ENCODE measurements at places on chromosomes 2 and 18. TPM values are rescaled to one million over a fixed set of nuclear protein-coding genes. Genes with fewer than 3 reads are reported as not detected.

DNA sequence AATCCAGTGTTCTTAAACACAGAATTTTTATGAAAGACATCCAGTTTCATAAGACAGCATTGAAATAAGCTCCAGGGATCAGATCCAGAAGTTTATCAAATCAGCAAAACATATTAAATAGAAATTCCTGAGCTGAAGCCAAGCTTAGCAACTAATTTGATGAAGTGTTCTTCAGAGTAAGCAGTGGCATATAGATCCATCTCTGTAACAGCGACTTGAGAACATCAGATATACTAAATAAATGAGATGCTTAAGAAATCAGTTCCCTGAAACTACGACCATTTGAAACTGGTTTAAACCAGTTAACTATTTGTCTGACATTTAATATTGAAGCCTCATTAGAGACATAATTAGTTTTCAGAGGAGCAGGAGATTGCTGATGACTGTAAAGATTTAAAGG lies 34.1 kb downstream of the PPP1R1C start:
- no peak for DNase-seq
- no peaks in the 10 kb centered on the region for H3K27me3 ChIP-seq
- no peak overlapping the region for H3K4me3 ChIP-seq
- no peaks in the 10 kb centered on the region for H3K36me3 ChIP-seq

GRCh38 chr18:44855681-44856080 lies 175.0 kb downstream of the SETBP1 start:
- H3K4me1 ChIP-seq: no peaks in the 10 kb centered on the region
- H3K4me3 ChIP-seq: no peak overlapping the region
- DNase-seq: no peak
- H3K36me3 ChIP-seq: no peaks in the 10 kb centered on the region
- no peaks in the 10 kb centered on the region for H3K27me3 ChIP-seq
- no peak overlapping the region for H3K27ac ChIP-seq

Gene CCDC68
- not detected for total RNA-seq

GRCh38 chr2:170512266-170512665 lies 202.9 kb upstream of the SP5 start:
- DNase-seq: no peak
- no peaks in the 10 kb centered on the region for H3K36me3 ChIP-seq
- no peaks in the 10 kb centered on the region for H3K27me3 ChIP-seq
- no peak overlapping the region for H3K27ac ChIP-seq

DNA sequence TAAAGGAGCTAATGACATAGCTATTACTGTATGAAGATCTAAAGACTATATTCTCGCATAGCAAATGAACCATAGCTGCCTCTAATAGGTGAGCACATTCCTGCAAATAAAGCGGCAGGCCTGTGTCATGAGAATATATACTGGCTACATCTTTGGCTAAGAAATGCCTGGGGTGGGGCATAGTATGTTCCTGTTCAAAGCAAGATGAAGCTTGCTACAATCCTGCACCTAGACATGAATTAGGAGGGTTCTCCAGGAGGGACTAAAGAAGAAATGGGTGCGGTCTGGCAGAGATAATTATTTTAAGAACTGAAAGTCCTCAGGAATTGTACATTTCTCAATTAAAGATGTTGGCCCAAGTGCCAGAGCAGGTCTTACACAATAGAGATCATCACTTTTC lies 46.8 kb upstream of the PLA2R1 start:
- H3K27me3 ChIP-seq: no peaks in the 10 kb centered on the region
- no peak overlapping the region for H3K27ac ChIP-seq
- H3K4me1 ChIP-seq: no peaks in the 10 kb centered on the region
- no peak for DNase-seq

GRCh38 chr2:106562268-106563186 lies 75.4 kb downstream of the CD8B2 start:
- no peak overlapping the region for H3K4me3 ChIP-seq
- no peak overlapping the region for H3K27ac ChIP-seq
- no peaks in the 10 kb centered on the region for H3K27me3 ChIP-seq
- peaks cover 23% of the 10 kb centered on the region for H3K36me3 ChIP-seq
- H3K4me1 ChIP-seq: no peaks in the 10 kb centered on the region

Gene SERPINB12
- total RNA-seq: not detected

Gene KLHL14
- total RNA-seq: 1.0 TPM

DNA sequence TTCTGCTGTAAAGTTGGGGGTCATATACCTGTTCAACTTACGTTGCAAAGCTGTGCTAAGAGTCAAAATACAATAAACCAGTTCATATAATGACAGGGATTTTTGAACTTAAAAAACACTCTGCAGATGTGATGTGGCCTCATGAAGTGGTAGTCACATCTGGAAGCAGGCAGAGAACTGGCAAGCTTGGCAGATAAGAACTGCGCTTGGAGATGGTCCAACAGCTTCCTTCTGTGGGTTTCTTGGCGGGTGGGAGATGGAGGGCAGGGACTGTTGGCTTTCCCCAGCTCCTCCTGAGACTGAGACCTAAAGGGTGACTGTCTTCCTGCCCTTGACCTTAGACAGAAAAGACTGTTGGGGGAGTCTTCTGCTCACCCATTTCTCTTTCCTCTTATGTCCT lies 140.4 kb downstream of the CTIF start:
- H3K4me1 ChIP-seq: no peaks in the 10 kb centered on the region
- no peaks in the 10 kb centered on the region for H3K36me3 ChIP-seq
- no peak overlapping the region for H3K27ac ChIP-seq

DNA sequence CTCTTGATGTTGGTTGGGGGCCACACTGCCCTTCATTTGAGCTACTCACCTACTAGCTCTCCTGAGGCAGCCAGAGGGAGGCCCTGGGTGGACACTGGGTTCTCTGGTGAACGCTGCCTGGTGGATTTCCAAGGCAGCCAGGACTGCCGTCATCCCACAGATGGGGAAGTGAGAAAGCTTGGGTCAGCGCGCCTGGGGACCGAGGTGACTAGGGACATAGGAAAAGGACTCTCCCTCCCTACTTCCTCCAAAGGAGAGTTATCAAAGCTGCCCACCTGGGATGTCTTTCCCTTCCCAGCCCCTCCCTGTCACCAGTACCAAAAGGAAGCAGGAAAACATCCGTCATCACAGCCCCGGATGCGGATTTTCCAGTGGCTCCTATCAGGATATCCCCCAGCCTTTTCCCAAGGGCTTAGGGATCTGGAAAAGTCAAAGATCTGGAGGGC lies 3.8 kb upstream of the SEMA4C start:
- H3K27ac ChIP-seq: no peak overlapping the region
- DNase-seq: no peak
- H3K27me3 ChIP-seq: no peaks in the 10 kb centered on the region
- H3K4me3 ChIP-seq: no peak overlapping the region
- H3K4me1 ChIP-seq: no peaks in the 10 kb centered on the region
- H3K36me3 ChIP-seq: no peaks in the 10 kb centered on the region

DNA sequence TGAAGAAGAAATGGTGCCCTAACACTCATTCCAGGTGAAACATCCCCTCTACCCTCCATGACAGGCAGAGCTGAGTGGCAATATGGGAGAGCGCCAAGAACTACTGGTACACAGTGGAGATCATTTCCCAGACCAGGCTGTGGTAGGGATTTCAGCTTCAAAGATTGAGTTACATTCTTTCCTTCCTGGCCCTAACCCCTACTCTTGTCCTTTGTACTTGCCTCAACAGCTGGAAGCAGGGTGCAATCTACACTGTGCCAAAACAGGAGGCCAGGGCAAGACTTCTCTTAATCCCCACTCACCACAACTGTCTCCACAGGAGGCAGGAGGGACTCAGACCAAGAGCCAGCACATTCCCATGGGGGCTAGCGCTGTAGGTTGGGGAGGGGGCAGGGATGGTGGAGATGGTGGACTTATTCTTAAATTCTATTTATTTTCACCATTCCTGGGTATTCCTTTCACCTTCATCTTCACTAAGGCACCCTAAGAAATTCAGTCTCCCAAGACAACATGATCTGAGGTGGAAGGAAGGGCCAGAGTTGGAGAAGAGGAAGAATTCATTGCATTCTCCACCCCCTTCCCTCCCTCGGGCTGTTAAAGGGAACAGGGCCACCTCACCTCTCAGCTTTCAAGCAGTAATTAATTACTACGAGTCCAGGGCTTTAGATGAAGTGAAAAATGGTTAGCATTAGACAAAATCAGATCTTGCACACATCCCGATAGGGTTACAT lies 65.9 kb downstream of the AAK1 start:
- no peak for DNase-seq
- peaks cover 5% of the 10 kb centered on the region for H3K4me1 ChIP-seq
- no peak overlapping the region for H3K4me3 ChIP-seq
- no peak overlapping the region for H3K27ac ChIP-seq
- no peaks in the 10 kb centered on the region for H3K36me3 ChIP-seq

DNA sequence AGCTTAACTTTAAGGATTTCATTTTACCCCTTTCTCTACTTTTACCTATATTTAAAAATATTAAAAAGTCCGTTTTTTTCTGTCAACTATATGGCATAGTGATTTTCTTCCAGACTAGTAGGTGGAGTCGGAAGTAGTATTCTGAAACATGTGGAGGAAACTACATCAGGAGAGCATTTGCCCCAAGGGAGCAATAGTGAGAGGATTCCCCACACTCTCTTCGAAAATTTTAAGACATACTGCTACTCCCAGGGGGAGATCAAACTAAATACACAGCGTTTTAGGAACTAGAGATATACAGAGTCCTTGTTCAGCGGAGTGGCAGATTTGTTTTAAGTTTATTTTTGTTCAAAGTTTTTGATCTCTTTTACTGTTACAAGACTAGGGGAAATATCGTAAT lies 40.6 kb downstream of the METAP1D start:
- no peak overlapping the region for H3K4me3 ChIP-seq
- H3K27ac ChIP-seq: no peak overlapping the region
- no peaks in the 10 kb centered on the region for H3K27me3 ChIP-seq
- H3K4me1 ChIP-seq: no peaks in the 10 kb centered on the region

DNA sequence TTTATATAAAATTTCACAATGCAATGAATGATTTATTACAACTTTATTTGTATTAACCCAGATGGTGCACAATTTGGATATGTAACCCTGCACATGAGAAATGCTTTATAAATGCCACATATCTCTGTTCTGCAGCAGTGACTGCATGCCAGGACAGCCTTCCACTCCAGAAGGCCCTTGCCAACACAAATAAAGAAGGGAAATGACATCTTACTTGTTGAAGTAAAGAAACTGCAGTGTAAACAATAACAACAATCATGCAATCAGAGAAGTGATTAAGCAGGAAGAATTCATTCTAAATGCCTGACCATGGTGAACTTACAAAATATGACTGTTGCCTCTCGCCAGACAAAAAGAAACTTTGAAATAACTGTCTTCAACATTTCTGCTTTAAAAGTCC lies 129.9 kb upstream of the CHST9 start:
- H3K4me3 ChIP-seq: no peak overlapping the region
- no peaks in the 10 kb centered on the region for H3K4me1 ChIP-seq
- no peak for DNase-seq
- peaks cover 6% of the 10 kb centered on the region for H3K36me3 ChIP-seq
- H3K27ac ChIP-seq: no peak overlapping the region

- no peak for DNase-seq
- no peaks in the 10 kb centered on the region for H3K27me3 ChIP-seq
- H3K27ac ChIP-seq: no peak overlapping the region
- H3K4me1 ChIP-seq: no peaks in the 10 kb centered on the region
- H3K4me3 ChIP-seq: no peak overlapping the region
Measured at GRCh38 chr2:129733041-129733440, 246.4 kb upstream of the RAB6C start.

DNA sequence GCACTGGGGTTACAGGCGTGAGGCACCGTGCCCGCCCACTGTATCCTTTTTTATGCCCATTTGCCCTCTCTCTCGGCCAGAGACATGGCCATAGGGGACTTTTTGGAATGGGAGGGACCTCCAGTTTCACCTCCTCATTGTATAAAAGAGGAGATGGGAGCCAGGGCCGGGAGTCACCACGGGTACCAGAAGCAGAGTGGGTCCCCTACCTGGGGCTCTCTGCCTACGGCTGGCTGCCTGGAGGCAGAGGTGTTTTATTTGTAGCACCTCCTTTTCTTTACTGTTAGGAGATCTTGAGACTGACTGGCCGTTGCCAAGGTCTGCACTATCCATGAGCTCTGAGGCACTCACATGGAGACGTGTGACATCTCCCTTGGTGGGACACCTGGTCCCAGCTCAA lies 162.8 kb downstream of the LDLRAD4 start:
- no peak overlapping the region for H3K27ac ChIP-seq
- no peaks in the 10 kb centered on the region for H3K36me3 ChIP-seq
- H3K4me1 ChIP-seq: no peaks in the 10 kb centered on the region

Gene CNDP1
- total RNA-seq: 0.29 TPM

DNA sequence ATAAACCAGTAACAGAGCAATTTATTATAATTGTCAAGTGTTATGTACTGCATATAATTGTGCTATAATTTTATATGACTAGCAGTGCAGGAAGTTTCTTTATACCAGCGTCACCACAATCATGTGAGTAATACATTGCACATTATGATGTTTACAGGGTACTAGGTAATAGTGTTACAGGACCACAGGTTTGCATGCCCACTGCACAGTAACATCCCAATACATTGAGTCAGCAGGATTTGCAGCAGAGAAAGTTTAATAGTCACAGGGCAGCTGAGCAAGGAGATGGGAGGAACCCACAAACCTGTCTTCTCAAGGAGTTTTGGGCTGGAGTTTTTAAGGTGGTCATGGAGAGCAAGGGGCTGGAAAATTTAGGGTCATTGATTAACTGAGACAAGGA lies 1042.9 kb upstream of the ACVR2A start:
- no peaks in the 10 kb centered on the region for H3K4me1 ChIP-seq
- H3K27ac ChIP-seq: no peak overlapping the region
- H3K4me3 ChIP-seq: no peak overlapping the region
- H3K27me3 ChIP-seq: no peaks in the 10 kb centered on the region
- no peak for DNase-seq
- no peaks in the 10 kb centered on the region for H3K36me3 ChIP-seq

Gene RAB27B
- total RNA-seq: 0.24 TPM

DNA sequence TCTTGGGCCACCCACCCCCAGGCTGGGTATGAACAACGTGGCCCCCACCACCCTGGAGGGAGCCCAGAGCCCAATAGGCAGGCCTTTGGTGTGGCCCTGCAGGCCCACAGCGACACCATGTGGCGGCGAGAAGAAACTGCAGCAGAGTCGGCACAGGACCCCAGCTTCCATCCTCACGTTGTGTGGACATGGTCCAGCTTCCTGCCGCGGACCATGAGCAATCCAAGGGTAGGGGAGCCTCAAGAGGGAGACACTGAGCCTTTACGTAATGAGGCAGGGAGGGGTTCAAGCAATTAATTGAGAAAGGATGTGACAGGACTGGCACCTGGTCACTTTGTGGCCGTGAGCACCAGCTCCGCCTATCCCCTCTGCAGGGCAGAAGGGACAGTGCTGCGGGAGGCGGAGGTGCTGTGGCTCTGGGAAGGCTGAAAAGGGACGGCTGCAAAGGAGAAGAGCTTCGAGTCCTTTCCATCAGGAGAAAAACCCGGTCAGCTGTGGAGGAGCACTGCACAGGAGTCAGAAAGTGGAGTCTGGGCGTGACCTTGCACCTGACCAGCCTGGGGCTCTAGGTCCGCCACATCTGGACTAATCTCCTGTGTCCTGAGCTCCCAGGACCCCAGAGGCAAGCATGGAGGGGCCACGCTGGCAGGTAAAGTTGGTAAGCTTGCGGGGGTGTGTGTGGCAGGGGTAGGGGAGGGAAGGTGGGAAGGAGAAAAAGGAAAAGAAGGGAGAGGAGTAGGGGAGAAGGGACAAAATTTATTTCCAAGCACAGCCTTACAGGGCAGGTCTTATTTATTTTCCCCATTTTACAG lies 44.9 kb downstream of the TMEM37 start:
- H3K27me3 ChIP-seq: no peaks in the 10 kb centered on the region
- H3K36me3 ChIP-seq: no peaks in the 10 kb centered on the region
- H3K27ac ChIP-seq: no peak overlapping the region
- no peak overlapping the region for H3K4me3 ChIP-seq
- peak; percentile 93 for DNase-seq

GRCh38 chr18:74257083-74257482 lies 34.7 kb downstream of the CYB5A start:
- peaks cover 11% of the 10 kb centered on the region for H3K36me3 ChIP-seq
- no peak overlapping the region for H3K27ac ChIP-seq
- no peaks in the 10 kb centered on the region for H3K27me3 ChIP-seq
- no peak for DNase-seq
- 0 out of 2 replicates have a peak, but pooled peaks cover 3% of the 10 kb centered on the region for H3K4me1 ChIP-seq

Gene CPO
- 0.66 TPM for total RNA-seq
